ENCODE measurements at places on chromosomes 4 and X.

GRCh38 chr4:85829276-85830051, 354.5 kb downstream of the ARHGAP24 start:
- no peak overlapping the region for H3K4me3 ChIP-seq
- H3K27ac ChIP-seq, result no peak overlapping the region
- DNase-seq, result no peak
- H3K4me1 ChIP-seq, result peaks cover 3% of the 10 kb centered on the region
- no peaks in the 10 kb centered on the region for H3K36me3 ChIP-seq

GRCh38 chr4:96035727-96036126, 195.8 kb downstream of the PDHA2 start:
- no peak overlapping the region for H3K27ac ChIP-seq
- DNase-seq, result no peak
- no peaks in the 10 kb centered on the region for H3K36me3 ChIP-seq
- no peaks in the 10 kb centered on the region for H3K4me1 ChIP-seq
- no peaks in the 10 kb centered on the region for H3K27me3 ChIP-seq

- no peaks in the 10 kb centered on the region for H3K27me3 ChIP-seq
- DNase-seq, result no peak
- no peak overlapping the region for H3K27ac ChIP-seq
Measured at GRCh38 chr4:137703195-137703594, 170.9 kb upstream of the PCDH18 start.

DNA sequence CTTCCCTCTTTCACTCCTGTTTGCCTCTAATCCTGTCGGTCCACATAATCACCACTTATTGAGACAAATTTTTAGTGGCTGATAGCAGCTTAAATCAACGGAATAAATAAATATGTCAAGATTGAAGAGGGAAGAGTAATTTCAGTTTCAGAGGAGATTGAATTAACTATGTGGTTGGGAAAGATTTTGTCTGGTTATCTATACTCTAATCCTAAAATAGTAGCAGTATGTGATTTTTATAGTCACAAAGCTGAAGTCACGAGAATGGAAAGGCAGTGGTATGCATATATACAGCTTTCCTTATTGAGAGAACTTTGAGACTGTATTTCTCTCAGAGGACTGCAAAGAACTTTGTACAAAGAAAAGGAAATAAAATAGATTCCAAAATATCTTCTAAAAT, 493.3 kb downstream of the FAT4 start:
- no peaks in the 10 kb centered on the region for H3K27me3 ChIP-seq
- H3K36me3 ChIP-seq, result no peaks in the 10 kb centered on the region
- H3K4me1 ChIP-seq, result no peaks in the 10 kb centered on the region
- H3K27ac ChIP-seq, result no peak overlapping the region
- H3K4me3 ChIP-seq, result no peak overlapping the region

GRCh38 chrX:50698944-50699343, 115.0 kb downstream of the SHROOM4 start:
- no peak for DNase-seq
- H3K27me3 ChIP-seq, result peaks cover 2% of the 10 kb centered on the region
- H3K36me3 ChIP-seq, result no peaks in the 10 kb centered on the region
- no peak overlapping the region for H3K4me3 ChIP-seq
